ENCODE measurements at places on chromosomes 4 and X.

GRCh38 chr4:150255610-150256224 is 177.5 kb downstream of the DCLK2 start:
- DNase-seq, result no peak

DNA sequence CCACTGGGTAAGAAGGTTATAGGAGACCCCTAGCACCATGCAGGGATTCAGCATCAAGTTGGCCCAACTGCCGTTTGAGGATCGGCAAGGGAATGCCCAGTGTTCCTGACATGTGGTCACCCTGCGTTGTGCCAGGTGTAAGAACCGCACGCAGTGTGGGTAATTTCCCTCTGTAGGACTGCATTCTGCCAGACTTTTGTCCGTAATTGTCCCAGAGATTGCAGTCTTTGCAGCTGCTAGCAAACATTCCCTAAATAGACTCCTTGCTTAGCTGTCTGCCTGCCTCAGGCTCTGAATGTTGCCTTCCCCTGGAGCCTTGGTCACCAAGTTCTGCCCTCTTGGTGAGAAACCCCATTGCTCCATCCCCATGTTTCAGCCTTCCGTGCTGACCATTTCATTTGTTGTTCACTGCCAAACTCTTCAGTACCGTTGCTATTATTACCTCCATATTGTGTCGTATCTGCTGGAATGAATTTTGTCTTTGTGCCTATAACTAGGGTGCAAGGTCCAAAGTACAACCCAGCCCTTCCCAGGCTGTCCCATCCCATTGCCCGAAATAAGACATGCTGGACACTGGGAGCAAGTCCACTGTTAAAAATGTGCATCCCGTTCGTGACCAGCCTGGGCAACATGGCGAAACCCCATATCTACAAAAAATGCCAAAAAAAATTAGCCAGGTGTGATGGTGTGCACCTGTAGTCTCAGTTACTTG is 53.8 kb upstream of the USP9X start:
- DNase-seq, result no peak

DNA sequence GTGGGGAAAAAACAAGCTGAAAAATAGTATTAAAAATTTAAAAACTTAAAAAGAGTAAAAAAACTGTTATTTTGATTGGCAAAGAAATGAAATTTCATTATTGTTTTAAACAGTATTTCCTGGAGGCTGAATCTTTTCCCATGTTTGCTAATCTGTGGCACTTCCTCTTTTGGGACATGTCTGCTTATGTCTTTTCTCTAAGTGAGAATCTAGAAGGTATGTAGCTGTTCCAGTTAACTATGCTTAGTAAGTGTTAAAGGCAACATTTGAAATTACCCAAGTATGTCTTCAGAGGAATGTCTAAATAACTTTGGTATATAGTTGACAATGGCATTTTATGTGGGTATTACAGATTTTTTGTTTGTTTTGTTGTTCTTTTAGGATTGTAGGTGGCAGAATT is 81.6 kb upstream of the TBC1D9 start:
- no peak for DNase-seq

DNA sequence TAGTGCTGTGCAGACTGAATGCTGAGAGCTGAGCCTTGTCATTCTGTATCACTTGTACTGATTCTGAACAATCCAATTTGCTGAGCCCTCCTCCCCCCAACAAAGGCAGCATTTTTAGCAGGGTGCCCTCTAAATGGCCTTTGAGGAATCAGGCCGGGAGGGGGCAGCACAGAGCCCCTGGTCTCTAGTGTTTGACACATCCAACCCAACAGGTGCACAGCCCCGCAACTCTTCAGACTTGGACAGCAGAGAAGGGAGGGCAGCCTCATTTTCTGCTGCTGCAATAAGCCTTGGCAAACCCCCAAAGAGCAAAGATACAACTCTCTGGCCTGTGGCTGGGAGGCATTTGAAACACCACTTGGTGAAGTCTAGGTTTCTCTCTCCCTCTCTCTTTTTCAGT is 3.4 kb downstream of the ATP1B4 start:
- DNase-seq, result peak; percentile 14

GRCh38 chr4:121824950-121825349 is 1.3 kb upstream of the CCNA2 start:
- DNase-seq, result no peak

DNA sequence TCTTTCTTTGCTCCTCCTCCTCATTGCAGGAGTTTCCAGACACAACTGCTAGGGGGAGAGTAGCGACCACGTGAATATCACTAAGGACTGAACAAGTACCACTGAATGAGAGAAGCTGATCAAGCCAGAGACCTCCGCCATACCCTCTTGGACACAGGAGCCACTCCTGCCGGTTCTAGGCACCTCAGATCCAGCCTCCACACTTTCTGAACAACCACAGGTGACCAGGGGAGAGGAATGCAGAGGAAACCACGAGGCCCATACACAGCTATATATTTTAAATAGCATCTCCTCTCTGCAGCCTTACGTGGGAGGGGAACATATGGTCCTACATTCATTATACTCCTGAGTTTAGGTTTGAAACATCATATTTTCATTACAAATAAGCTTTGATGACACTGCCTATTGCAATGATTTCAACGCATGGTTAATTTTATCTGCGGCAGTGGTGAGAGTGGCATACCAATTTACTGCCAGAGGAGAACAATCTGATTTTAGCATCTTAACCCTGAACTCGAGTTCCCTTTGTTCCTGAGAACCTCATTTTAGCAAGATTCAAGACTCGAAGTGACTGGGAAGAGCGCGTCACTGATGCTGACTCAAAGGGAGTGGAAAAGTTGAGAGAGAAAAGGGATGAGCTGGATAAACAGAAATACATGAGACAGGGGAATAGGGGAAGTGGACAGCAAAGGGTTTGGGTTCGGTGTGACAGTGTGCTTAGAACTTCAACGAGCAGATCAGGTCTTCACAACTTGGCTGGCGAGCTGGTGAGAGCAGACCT is 231.7 kb upstream of the PPARGC1A start:
- DNase-seq, result no peak

- DNase-seq, result no peak
These were observed 367.3 kb upstream of the CASK start for GRCh38 chrX:42290608-42291007.

- no peak for DNase-seq
These were observed 492.9 kb downstream of the PCDH18 start for GRCh38 chr4:137039370-137039769.

DNA sequence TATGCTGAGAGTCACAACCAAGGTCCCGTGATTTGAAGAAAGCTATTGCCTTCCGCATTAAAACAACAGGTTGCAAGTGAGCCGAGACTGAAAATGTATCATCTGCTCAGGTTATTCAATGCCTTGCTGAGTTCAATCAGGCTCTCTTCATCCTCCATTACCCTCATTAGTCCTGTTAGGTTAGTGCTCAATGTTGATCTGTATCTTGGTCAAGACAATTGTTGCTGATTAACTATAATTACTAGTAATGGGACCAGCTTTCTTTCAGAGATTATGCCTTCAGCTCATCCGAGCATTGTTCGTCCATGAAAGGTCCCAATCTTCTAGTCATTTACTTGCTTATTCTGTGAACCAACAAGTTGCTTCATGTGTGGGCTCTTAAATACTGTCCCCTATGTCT is 534.6 kb upstream of the FAM241A start:
- no peak for DNase-seq

GRCh38 chr4:95439896-95440295 is 108.9 kb downstream of the UNC5C start:
- no peak for DNase-seq

DNA sequence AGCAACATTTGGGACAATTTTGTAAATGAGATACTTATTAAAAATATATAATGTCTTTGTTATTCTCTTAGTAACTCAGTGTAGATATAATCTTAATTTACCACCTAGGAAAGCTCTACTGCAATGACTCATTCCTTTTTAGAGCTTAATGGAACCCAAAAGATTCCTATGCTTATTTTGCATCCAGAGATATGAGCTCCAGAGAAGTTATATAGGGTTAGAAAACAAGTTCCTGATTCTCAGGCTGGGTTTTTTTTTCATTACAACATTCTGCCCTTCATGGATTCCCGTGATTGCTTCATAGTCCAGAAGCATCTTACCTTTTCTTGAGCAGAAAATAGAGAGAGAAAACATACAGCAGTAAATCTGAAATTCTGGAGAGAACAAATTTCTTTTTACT is 57.9 kb upstream of the CXCL8 start:
- DNase-seq, result no peak

DNA sequence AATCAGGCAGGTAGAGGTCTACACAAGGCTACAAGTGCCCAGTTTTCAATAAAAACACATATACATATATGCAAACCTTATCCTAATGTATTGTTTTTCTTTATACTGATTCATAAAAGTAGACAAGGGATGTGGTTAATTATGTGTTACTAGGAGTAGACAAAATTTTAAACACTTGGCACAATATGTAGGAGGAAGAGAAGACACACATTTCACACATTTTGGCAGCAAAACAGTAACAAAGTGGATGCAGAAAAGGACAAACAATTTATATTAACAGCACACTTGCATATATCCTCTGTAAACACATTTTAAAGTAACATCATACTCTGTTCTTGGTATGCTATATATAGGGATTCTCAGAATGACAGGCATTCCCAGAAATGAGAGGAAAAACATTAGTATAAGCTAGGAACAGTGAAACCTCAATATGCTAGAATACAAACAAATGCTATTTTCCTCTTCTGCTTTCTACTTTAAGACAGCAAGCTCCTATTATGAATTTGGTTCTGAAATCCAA is 63.8 kb downstream of the GPRIN3 start:
- DNase-seq, result no peak

DNA sequence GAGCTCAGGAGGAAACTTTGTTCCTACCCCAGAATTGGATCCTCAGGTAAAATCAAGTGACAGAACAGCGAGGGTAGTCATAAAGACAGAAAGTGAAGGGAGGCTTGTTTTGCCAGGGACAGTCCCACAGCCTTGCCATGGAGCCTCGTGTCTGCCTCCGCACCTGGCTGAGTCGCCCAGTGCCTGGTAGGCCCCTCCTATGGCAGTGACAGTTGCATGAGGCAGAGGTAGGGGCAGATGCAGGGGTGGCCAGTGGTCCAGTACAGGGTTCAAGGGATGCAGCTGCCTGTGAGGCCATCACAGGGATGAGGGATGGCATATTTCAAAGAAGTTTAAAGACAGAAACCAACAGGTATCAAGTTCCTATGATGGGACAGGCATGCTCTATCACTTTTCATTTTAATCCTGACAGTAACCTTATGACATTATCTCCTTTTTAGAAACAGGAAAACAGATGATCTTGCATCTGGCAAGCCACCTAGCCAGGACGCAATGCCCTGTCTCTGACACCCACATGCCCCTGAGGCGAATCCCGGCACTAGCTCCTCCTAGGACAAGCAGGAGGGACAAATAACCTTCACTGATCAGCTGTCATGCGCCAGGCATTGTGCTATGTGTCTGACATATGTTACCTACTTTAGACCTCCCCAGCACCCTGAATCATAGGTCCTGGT is 127.4 kb upstream of the ENPP6 start:
- no peak for DNase-seq

Measured in stimulated activated CD8-positive, alpha-beta memory T cell treated with anti-CD3 and anti-CD28 coated beads, Interleukin-15, amount 100 ng/mL, for 1 hour (primary cell).